Stimulated activated naive CD4-positive, alpha-beta T cell (primary cell): ENCODE measurements at places on chromosomes 3 and 15.
A peak's percentile ranks its signal among the peaks of the same experiment; 100 is the strongest.

DNA sequence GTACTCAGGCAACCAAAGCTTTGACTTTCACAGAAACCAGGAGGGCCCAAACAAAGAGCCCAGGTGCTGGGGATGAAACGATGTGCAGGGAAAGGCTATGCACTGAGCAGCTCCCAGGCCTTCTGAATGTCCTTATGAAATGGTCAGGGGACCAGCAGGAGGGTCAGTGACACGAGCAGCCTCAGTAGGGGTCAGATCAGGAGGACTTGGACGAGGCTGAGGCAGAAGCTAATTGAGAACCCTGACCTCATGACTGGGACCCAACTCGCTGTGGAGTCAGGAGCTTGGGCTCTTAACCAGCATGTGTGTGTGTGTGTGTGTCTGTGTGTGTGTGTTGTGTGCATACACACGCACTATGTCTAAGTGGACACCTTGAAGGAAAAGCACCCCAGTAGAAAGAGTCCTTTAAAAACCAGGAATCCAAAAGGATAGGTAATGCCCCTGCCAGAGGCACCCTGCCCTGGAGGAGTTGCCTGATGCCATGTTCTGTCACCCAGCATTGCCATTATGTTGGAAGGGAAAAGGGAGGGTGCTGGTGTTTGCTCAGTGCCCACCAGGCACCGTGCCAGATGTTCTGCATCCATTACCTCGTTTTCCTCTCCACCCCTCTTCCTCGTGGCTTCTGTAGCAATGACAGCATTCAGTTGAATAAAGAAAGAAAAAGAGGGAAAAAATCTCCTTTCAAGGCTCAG is 50.9 kb downstream of the CORO2B start:
- DNase-seq, result no peak

GRCh38 chr15:66879531-66880368 is 177.7 kb downstream of the SMAD6 start:
- no peak for DNase-seq

DNA sequence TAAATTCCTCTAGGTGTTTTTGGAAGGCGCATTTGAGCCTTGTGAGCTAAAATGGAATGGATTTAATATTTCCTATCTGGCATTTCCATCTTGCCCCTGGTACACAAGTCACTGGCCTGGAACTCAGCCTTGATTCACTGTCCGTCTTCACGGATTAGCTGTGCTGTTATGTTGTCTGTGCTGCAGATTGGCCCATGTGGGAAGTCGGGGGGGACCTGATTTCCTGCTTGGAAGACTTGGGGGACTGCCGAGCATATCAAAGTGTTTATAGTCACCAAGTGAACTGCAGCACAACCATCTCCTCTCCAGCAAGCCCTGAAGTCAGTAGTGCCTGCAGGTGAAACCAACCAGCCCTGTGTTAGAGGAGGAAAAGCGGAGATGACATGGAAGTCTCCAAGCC is 12.2 kb downstream of the GHRL start:
- no peak for DNase-seq

GRCh38 chr3:52856666-52857065 is 21.8 kb upstream of the MUSTN1 start:
- no peak for DNase-seq

DNA sequence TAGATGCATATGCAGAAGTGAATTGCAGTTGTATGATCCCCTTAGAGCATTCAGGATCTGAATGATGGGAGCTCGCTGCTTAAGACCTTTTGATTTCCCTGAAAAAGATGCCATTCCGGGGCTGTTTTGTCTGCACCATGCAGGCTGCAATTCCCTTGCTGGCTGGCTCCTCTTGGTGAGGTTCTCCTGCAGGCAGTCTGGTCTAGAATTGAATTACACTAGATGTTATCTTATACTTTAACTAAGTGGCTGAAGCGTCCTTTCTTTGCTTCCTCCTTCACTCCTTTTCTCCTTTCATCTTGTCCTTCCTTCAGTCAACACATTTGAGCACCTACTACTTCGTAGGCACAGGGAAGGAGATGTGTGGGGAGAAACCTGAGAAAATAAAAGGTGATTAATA is 18.6 kb upstream of the MYZAP start:
- DNase-seq, result no peak

DNA sequence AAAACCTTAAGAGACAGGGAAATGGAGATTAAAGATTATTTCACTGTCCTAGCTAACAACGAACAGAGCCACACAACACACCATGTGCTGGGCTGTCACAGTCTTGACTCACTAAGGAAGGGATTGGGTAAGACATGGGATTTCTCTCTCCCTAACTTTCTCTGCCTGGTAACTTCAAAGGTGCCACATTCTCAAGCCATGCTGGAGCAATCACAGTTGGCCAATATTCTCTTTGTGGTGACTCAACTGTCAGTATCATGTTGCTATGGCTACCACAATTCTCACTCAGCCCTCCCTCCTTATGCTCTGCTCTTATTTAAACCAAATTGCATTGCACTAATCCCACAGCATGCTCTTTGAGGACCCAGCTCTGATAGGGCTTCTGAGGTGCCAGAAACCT is 74.0 kb downstream of the OXNAD1 start:
- no peak for DNase-seq

GRCh38 chr15:74787251-74788041 is 5.6 kb downstream of the CSK start:
- DNase-seq, result peak; percentile 83

DNA sequence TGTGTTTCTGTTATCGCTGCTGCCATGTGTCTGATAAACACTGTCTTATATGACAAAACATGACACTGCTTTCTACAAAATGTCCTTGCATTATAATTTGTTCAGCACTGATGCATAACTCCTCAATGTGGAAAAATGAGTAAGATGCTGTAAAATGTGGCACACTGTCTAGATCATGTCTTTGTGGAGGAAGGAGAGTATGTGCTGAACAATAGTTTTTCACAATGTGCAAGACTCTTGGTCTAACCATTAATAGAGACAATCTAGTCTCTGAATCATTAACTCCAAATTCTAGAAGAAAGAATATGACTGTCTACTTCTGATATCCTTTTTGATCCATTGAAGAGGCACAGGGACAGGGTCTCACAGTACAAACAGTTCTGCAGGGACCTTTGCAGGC is 127.9 kb upstream of the RARB start:
- DNase-seq, result no peak

GRCh38 chr15:71697236-71697635 is 113.1 kb upstream of the NR2E3 start:
- no peak for DNase-seq

DNA sequence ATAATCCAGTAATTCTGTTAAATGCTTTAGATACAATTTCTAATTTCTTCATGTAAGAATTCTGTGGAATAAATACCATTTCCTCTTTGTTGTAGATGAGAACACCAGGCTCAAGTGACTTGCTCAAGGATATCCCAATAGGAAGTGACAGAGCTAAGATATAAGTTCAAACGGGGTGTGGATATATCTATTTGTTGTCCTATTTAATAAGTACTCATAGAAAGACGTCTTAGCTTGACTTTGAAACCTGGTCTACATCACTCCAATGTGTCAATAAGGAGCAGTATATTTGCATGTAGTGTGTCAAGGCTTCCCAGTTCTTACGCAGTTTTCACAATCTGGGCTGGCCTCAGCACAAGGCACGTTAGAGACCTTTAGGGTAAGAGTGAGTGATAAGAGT is 4.7 kb upstream of the GCSAM start:
- no peak for DNase-seq

DNA sequence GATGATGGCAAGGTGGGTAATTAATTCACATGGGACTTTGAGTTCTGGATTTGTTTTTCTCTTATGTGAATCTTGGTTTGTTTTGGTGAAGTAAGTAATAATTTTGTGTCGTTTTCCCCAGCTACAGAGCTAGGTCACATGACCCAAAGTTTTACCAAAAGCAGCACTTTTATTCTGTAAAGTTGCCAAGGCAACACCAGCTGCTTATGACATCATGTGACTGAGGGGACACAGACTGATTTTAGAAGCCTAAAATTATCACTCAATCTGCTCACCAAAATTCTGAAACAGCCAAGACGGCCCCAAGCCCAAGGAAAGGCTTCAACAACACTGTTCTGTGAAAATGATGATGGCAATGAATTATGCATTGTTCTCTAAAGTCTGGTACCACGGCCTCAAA is 63.9 kb downstream of the MEX3B start:
- DNase-seq, result no peak

DNA sequence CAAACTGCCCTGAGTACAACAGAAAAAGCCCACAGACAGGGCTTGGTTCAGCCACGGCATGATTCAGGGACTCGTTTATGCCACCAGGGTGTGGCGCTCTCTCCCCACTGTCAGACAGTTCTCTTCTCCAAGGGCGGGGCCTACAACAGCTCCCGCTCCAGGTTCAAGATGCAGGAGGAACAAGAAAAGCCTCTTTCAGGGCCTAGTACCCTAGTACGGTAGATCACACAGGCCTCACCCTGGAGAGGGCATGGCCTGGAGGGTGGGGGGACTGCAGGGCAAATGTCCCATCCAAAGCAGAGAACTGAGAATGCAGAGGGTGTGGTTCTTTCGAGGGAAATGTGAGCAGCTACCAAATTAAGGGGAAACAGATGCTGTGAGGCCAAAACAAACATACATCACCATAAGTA is 12.0 kb downstream of the MESD start:
- DNase-seq, result peak; percentile 8

DNA sequence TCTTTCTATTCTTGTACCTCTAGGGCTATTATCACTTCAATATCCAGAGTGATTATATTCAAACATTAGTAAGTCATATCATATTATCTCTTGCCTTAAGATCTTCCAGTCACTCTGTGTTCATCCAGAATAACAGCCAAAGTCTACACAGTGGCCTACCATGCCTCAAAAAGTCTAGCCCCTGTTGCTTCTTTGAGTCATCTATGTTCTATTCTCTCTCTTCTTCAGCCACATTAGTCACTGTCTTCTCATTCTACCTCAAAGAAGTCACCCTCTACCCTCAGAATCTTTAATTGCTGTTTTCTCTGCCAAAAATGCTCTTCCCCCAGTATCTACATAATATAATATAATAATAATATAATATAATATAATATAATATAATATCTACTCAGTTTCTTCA is 356.0 kb downstream of the NLGN1 start:
- DNase-seq, result no peak

GRCh38 chr3:73179601-73180000 is 118.1 kb downstream of the EBLN2 start:
- no peak for DNase-seq

DNA sequence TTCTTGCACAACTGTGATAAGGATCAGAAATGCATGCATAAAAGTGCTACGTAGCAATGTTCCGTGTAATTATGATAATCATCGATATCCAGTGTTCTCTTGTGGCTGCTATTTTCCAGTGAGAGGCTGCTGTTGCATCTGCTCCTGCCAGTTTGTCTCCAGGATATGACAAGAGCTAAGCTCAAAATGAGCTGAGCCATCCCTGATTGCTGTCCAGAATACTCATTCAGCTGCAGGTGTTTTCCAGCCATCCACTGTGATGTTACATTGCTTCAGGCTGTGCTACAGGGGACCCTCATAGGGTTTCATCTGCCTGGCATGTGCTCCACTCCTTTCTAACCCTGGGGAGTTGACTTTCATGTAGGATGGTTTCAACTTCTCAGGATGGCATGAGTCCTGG is 976.0 kb downstream of the ROBO1 start:
- no peak for DNase-seq

DNA sequence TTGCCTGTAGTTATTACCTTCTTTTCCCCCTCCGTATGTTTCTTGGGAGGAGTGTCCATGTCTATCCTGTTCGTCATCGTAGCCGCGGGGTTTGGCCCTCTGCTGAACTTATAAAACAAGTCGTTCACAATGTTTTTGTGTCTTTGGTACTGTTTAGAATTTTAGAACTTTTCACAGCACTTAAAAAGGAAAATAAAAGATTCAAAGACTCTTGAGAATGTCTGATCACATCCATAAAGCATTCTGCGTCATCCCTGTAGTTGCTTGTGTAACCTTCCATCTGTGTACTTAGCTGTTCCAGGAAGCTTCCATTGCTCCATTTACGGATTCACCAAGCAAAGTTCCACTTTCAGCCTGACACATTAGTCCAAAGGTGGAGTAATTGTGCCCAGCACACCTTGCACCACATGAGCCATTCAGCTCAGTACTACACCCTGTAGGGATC is 677.1 kb upstream of the NR2F2 start:
- DNase-seq, result no peak

DNA sequence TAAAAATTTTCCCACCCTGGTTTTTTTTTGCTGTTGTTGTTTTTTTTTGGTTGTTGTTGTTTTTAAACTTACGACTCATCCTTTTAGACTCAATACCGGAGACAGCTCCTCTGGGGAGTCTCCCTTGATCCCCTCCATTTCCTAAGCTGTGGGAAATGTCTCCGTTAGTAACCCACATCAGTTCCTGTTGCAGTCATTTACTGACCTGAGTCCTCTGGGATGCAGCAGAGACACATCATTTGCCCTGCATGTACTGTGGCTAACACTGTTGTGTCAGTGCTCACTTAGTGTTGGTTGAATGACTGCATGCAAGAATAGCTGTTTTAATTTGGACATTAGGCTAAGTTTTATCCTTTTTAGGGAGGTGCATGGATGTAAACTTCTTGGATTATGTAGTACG is 83.8 kb downstream of the MBNL1 start:
- DNase-seq, result no peak

GRCh38 chr3:172057059-172057458 is 17.7 kb downstream of the FNDC3B start:
- DNase-seq, result no peak

DNA sequence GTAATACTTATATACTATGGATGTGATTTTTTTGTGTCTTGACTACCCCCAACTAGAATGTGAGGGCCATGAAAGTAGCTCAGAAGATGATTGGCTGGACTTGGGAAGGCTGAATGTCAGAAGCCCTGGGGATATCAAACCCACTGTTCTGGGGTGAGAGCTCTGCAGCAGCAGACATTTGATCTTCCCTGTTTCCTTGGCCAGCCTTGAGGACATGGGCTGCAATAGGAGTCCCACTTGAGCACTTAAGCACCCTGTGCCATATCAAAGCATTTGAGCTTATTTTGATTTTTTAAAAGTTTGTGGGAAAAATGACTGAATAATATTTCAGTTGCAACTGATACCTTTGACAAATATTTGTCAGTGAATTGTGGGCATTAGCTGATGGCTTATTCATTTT is 21.7 kb downstream of the GTF2E1 start:
- DNase-seq, result no peak

DNA sequence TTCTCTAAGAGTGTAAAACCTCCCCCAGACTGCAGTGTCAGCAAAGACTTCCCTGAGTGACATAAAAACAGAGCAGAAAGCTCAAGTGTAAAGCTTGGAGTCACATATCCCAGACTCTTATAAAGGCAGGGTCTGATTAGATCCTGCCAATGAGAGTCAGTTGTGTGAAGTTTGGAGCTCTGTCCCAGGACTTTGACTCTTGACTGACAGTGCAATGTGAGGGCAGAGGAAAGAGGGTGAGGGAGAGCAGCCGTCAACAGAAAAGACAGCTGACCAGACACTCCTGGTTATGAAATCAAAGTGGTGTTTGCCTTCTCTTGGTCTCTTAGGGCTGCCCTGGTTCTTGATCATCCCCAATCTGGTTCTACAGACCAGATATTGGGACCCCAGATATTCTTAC is 393.2 kb downstream of the ERC2 start:
- no peak for DNase-seq

- DNase-seq, result no peak
These were observed 182.3 kb upstream of the FAM3D start for GRCh38 chr3:58848826-58849225.

- no peak for DNase-seq
These were observed 3.6 kb upstream of the ATOSA start for GRCh38 chr15:52682781-52683180.

GRCh38 chr3:46484388-46484787 is 13.4 kb upstream of the RTP3 start:
- DNase-seq, result no peak

GRCh38 chr3:161498259-161498921 is 1.8 kb downstream of the OTOL1 start:
- no peak for DNase-seq
